ENCODE measurements at places on chromosomes 3 and 15. TPM values are rescaled to one million over a fixed set of nuclear protein-coding genes. Genes with fewer than 3 reads are reported as not detected.

- H3K36me3 ChIP-seq, result no peaks in the 10 kb centered on the region
- no peaks in the 10 kb centered on the region for H3K4me1 ChIP-seq
- H3K27me3 ChIP-seq, result no peaks in the 10 kb centered on the region
- no peak overlapping the region for H3K27ac ChIP-seq
- no peak for DNase-seq
Measured at GRCh38 chr3:143218166-143218835, 98.7 kb downstream of the CHST2 start.

Gene IL16
- total RNA-seq, result 400 TPM

GRCh38 chr15:80643431-80643951, 51.6 kb upstream of the ABHD17C start:
- no peak overlapping the region for H3K4me3 ChIP-seq
- H3K27ac ChIP-seq, result no peak overlapping the region
- no peak for DNase-seq
- H3K36me3 ChIP-seq, result no peaks in the 10 kb centered on the region

Gene ALDH1L1
- total RNA-seq, result not detected

- DNase-seq, result no peak
- no peaks in the 10 kb centered on the region for H3K27me3 ChIP-seq
- peaks cover 24% of the 10 kb centered on the region for H3K4me1 ChIP-seq
- H3K36me3 ChIP-seq, result no peaks in the 10 kb centered on the region
- H3K4me3 ChIP-seq, result peak overlapping the region; percentile 83
Measured at GRCh38 chr3:183697123-183697609, 431 bp upstream of the YEATS2 start.

DNA sequence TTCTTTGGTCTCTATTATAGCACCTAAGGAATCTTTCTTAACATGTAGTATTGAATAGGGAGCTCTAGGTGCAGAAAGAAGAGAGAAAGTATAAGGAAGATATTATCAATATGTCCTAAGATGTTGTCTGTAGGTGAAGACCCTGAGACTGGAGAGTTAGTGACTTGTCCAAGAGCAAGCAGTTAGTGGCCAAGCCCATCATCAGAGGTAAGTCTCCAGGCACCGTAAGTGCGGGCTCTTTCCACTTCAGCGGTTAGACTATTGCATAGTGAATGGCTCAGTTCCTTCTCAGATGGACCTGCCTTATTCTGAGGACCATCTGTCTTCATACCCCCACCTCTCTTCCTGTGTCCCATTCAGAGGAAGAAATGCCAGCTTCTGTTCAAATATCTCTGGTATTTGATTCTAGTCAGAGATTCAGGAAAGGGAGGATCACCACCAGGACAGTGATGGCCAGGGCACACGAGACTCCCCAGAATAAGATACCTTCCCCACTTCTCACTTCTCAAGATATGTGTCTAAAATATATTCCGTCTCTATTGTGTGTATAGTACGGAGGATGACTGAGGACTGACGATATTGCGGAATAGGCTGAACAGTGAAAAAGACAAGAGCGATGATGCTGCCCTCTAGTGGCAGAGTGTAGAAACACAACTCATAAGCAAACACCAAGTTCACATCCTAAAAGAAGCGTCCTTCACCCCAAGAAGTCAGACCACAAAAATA, 19.1 kb upstream of the ADGRG7 start:
- no peak overlapping the region for H3K4me3 ChIP-seq
- H3K4me1 ChIP-seq, result peaks cover 3% of the 10 kb centered on the region
- DNase-seq, result peak; percentile 58
- no peaks in the 10 kb centered on the region for H3K27me3 ChIP-seq

Gene RHOV
- total RNA-seq, result not detected

- no peak overlapping the region for H3K4me3 ChIP-seq
- DNase-seq, result no peak
- H3K36me3 ChIP-seq, result no peaks in the 10 kb centered on the region
- no peak overlapping the region for H3K27ac ChIP-seq
- no peaks in the 10 kb centered on the region for H3K4me1 ChIP-seq
Measured at GRCh38 chr3:53524566-53524965, 30.2 kb downstream of the CACNA1D start.

GRCh38 chr3:160210799-160211221, 14.4 kb upstream of the C3orf80 start:
- H3K4me3 ChIP-seq, result no peak overlapping the region
- no peaks in the 10 kb centered on the region for H3K36me3 ChIP-seq
- H3K4me1 ChIP-seq, result no peaks in the 10 kb centered on the region
- no peak overlapping the region for H3K27ac ChIP-seq

DNA sequence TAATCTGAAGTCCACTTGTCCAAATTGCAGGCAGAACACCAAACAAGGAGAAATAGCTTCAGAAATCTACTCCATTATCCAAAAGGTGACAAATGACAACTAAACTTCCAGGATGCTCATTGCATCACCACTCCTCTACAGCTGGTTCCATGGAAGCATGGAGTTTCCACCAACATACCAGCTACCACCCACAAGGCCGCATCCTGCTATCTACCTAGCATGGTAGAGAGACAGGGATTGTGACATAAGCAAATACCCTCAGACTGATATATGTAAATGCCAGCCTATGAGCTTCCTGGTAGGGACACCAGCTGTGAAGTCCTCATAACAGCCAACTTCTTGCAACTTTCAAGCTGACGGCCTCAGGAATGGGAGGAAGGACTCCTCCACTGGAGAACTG, at the start of gene TRIM42:
Gene TRIM42, plus strand, starts transcription at position 301 of the 400 bp plus-strand sequence. CDS start 166 bp downstream, outside the sequence.
- no peak within 1 kb of the TSS for H3K4me3 ChIP-seq
- no peaks in the 10 kb centered on the region for H3K36me3 ChIP-seq
- no peak within 1 kb of the TSS for H3K27ac ChIP-seq
- H3K27me3 ChIP-seq, result no peaks in the 10 kb centered on the region
- no peak for DNase-seq

Gene FAM107A
- total RNA-seq, result not detected

- no peak overlapping the region for H3K4me3 ChIP-seq
- no peak for DNase-seq
- no peak overlapping the region for H3K27ac ChIP-seq
- no peaks in the 10 kb centered on the region for H3K4me1 ChIP-seq
- H3K36me3 ChIP-seq, result no peaks in the 10 kb centered on the region
Measured at GRCh38 chr3:188037195-188037718, 116.7 kb upstream of the LPP start.

GRCh38 chr15:66014022-66014421, 144.7 kb downstream of the RAB11A start:
- H3K36me3 ChIP-seq, result no peaks in the 10 kb centered on the region
- no peaks in the 10 kb centered on the region for H3K27me3 ChIP-seq
- no peak overlapping the region for H3K27ac ChIP-seq
- no peak for DNase-seq
- H3K4me3 ChIP-seq, result no peak overlapping the region

Gene GABRR3
- total RNA-seq, result 0.17 TPM

Gene FGF12
- total RNA-seq, result not detected

DNA sequence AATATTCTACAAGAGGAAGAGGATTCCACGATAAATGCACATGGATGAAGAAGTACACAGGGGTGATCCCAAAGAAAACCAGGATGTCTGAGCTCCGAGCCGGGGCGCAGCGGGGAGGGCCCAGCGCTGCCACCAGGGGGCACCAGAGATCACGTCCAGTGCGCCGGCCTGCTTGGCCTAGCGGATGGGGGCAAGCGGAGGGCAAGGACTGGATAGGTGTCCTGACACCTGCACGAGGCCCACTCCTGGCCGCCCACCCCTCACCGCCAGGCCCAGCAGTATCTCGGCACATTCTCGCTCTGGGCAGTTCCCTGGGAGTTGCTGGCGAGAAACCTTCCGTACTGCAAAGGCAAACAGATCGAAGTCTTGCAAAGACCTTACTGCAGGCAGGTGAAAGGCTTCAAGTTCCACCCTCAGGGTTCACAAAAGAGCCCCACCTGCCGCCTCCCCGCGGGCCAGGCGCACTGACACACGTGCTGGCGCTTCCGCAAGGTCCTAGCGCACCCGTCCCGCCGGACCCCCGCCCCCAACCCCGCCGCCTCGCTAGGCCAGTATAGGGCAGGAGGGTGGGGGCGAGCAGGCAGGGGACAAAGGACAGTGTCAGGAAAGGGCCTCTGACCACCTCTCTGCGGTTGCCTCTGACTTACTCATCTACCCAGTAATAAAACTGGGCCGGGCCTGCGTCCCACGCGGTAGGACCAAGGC, 3.3 kb downstream of the ANKRD63 start:
- peaks cover 13% of the 10 kb centered on the region for H3K4me1 ChIP-seq
- peaks cover 6% of the 10 kb centered on the region for H3K27me3 ChIP-seq
- H3K36me3 ChIP-seq, result no peaks in the 10 kb centered on the region
- DNase-seq, result peak; percentile 55
- H3K27ac ChIP-seq, result no peak overlapping the region
- no peak overlapping the region for H3K4me3 ChIP-seq

- no peak overlapping the region for H3K4me3 ChIP-seq
- no peaks in the 10 kb centered on the region for H3K4me1 ChIP-seq
Measured at GRCh38 chr15:60994963-60995475, 234.1 kb downstream of the RORA start.

DNA sequence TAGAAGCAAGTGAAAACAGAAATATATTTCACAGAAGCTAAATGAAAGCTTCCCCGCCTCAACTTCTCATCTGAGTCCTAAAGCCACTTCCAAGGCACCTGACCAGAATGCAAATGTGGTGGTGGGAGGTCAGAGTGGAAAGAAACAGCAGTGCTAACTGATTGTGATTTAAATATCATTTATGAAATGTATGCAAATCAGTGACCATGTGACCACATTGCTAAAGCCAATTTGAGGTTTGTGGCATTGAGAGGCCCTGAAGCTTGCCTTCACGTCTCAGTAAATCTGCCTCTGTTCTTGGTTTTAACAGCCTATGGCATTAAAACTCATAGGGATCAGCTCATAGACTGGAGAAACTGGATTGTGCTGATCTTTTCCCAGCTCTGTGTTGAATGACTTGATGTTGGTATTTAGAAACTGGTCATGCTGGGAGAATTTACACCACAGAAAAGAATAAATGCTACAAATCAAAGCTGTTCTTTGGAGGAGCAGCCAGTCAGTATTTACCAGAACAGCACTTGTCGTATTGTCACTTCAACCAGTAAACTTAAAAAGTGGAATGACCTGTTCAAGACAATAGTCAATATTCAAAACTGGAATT, 481.4 kb upstream of the ALCAM start:
- no peak overlapping the region for H3K27ac ChIP-seq
- H3K4me3 ChIP-seq, result no peak overlapping the region
- no peak for DNase-seq
- H3K36me3 ChIP-seq, result no peaks in the 10 kb centered on the region
- no peaks in the 10 kb centered on the region for H3K4me1 ChIP-seq

All from CD4-positive, alpha-beta memory T cell (primary cell).